ENCODE measurements at places on chromosomes 2 and 18.

- no peak for DNase-seq
These were observed 249.4 kb downstream of the EXOC6B start for GRCh38 chr2:72576459-72576858.

DNA sequence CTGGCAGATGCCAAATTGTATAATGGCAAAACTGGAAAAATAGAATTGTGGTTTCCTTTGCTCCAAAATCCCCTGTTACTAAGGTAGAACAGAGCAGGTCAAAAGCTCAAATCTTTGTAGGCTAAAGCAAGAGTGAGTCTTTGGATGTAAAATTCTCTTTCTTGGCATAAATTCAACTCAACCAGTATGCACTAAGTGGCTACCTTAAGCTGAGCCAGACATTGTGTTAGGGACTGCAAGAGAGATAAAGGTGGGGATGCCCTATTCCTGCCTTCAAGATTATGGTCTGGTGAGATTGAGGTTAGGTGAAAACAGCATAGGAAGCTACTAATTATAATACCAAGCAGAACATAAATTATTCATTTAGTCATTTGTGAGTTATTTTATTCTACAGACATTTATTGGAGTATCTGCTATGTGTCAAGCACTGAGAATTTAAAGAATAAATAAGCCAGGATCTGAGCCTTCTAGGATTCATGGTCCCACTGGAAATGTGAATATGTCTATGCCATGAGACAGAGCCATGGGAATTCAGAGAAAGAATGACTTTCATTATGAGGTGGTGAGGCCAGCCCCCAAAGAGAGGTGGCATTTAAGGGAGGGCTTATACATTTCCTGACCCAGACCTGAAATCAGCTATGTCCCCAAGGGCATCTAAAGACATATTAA, 198.0 kb upstream of the NCKAP5 start:
- no peak for DNase-seq

DNA sequence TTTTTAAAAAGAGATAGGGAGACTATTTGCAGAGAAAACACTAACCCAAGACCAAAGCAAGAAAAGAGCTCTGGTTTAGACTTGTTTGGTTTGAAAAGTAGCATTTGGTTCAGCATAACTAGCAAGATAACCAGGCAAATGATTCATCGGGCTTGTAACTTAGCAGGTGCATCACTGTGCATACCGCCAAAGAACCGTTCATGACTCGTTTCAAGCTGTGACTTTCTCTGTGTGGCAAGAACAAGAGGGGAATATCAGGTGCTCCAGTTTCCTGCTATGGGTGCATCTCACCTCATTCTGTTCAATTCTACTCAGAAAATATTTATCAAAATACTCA, 244.9 kb downstream of the ETAA1 start:
- no peak for DNase-seq

GRCh38 chr2:43541165-43541564, 54.7 kb downstream of the THADA start:
- DNase-seq = no peak

- DNase-seq = no peak
These were observed 3.6 kb upstream of the TFCP2L1 start for GRCh38 chr2:121288454-121289231.

DNA sequence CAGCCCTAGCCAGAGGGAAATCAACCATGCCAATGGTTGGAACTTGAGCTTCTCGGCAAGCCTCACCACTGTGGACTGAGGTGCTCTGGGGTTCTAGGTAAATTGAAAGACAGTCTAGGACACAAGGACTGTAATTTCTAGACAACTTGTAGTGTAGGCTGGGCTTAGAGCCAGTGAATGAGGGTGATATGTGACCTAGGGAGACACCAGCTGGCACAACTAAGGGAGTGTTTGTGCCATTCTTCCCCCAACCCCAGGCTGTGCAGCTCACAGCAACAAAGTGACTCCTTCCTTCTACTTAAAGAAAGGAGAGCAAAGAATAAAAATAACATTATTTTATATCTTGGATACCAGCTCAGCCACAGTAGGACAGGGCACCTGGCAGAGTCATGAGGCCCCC, 1690.7 kb upstream of the TMEFF2 start:
- no peak for DNase-seq

DNA sequence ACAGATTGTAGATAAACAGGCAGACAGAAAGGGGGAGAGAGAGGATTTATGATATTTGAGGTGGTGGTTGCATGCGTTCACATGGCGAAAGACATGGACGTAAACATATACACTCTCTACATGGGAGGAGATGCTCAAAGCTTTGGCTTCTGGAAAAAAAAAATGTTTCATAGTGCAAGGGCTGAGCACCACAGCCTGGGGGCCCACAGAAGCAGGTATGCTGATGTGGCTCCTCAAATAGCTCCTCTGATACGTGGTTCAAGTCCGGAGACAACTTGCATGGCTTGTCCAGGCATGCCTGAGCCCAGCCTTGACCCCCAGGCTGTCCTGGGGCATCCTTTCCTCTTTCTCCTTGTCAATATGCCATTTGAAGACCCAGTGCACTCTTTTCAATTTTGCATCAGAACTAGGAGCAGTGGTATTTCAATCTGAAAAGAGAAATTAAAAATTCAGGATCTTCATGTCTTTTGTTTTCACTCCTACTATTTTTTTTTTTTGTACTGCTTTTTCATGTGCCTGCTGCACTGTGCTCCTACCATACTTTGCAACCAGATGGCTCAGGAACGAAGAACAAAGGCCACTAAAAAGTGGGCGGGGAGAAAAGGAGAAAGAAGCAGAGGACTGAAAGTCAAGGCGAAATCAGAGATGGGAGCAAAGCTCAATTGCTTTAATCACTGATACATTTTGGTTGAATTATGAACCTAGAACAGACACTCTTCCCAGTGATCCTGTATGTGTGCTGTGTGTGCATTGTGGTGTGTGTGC, 495.7 kb upstream of the TCF4 start:
- no peak for DNase-seq

- no peak for DNase-seq
These were observed 59.5 kb downstream of the TDRD15 start for GRCh38 chr2:21183306-21183705.

- DNase-seq = no peak
These were observed at the start of gene PLEK for GRCh38 chr2:68365087-68365486. TSS of gene PLEK (plus strand) at chr2:68365282. CDS start at chr2:68365352, 70 bp downstream.

DNA sequence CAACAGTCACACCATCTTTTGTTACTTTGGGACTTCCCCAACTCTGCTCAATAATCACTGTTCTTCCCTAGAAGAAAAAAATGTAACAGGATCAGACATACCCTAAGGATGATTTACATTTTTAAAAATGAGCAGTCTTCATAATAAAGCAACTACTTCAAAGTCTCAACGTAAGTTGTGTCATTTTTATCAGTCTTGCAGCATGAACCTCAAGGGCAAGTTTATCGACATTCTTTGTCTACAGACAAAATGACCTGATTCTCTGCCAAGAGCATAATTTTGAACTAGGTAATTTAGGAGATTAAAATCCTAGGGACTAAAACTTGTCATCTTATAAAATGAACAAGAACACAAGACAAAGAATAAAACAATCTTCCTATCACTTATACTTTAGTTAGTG, 2.3 kb downstream of the HSPD1 start:
- DNase-seq = no peak

GRCh38 chr18:9661564-9661963, 46.5 kb upstream of the RAB31 start:
- no peak for DNase-seq

DNA sequence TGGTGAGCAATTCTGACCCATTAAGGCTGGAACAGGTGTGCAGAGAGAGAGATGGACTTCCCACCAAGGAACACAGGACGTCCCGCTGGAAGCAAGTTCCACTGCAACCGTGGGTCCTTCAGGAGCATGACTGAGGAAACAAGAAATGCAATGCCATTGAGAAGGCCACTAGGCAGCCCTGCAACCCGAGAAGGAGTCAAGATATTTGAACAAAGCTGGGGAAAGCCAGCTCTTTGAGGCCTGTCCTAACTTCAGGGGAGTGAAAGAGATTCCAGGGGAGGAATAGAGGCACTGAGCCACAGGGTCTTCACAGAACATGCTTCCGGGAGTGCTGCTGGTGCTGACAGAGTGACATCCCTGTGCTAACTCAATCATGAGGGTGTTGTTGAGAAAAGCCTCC, 153.8 kb upstream of the ZNF236 start:
- DNase-seq = no peak

DNA sequence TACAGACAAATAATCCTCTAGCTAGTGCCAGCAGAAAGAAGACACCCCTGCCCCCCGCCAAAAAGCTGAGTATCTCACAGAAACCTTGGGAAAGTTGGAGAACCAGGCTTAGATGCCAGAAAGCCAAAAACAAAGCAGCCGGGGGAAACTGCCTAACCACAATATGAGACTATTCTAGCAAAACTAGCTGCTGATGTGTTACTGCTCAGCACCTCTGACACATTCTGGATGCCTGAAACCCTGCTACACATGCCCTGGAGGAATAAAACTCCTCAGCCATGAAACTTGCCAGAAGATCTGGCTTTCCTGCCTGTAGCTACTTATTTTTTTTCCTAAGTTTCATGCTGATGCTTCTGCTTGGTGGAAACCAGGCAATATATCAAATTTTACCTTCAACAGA, 122.7 kb upstream of the GCFC2 start:
- no peak for DNase-seq

GRCh38 chr2:1183300-1183699, 230.0 kb upstream of the TPO start:
- no peak for DNase-seq

- no peak for DNase-seq
These were observed 163.8 kb downstream of the CLIP4 start for GRCh38 chr2:29278966-29279365.

- DNase-seq = no peak
These were observed 40.8 kb downstream of the PRPF40A start for GRCh38 chr2:152676461-152676860.

DNA sequence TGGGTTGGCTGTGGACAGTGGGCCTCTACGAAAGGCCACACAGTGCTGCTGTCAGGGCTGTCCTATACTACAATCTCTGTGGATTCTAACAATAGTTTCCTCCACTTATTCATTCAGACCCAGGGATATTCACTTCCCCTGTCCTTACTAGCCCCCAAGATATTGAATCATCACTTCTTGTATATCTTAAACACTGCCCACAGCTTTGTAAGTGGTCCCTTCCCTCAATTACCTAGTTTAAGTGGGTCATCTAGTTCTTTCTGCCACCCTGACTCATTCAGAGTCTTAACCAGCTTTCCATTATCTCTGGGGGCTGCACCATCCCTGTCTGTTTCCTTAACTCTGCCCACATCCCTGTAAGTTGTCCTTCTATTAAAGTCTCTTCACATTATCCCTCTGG, 69.2 kb downstream of the CD28 start:
- no peak for DNase-seq

GRCh38 chr18:58967751-58968254, 103.1 kb downstream of the ZNF532 start:
- DNase-seq = no peak

GRCh38 chr2:169184074-169184473, 114.7 kb downstream of the DHRS9 start:
- DNase-seq = no peak

DNA sequence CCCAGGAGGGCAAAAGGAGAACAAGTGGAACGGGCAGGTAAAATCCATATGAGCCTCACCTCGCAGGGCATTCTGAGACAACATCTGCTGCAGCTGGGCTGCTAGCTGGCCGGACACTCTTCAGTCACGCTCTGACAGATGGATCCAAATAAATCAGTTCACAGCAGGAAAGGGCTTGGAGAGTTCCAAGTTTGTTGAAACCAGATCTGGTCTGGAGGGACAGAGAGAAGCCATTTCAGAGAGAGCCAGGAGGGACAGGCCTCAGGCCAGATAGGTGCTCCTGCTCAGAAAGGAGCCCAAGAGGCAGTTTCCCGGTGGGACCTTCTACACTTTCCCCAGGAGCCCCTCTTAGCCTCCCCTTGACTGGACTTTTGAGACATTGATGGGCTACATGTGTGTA, 28.2 kb upstream of the TNP1 start:
- DNase-seq = no peak

GRCh38 chr2:33425586-33426031, 50.8 kb upstream of the RASGRP3 start:
- DNase-seq = no peak

- no peak for DNase-seq
These were observed 71.2 kb downstream of the MEP1B start for GRCh38 chr18:32261003-32261402.

DNA sequence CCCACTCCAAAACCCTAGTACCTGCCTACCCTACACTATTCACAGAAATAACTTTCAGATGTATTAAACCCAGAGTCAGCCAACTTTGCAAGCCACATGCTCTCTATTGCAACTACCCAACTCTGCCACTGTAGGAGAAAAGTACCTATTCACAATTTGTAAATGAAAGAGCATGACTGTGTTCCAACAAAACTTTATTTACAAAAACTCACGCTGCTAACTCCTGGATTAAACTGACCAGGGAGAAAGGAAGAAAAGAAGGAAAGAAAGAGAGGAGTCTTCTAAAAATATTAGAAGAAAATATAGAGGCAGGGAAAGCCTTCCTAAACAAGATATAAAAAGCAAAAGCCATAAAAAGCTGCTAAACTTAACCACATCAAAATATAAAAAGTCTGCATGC, 24.6 kb downstream of the SLC1A4 start:
- no peak for DNase-seq

- DNase-seq = no peak
These were observed 96.6 kb upstream of the EML6 start for GRCh38 chr2:54626884-54627283.

DNA sequence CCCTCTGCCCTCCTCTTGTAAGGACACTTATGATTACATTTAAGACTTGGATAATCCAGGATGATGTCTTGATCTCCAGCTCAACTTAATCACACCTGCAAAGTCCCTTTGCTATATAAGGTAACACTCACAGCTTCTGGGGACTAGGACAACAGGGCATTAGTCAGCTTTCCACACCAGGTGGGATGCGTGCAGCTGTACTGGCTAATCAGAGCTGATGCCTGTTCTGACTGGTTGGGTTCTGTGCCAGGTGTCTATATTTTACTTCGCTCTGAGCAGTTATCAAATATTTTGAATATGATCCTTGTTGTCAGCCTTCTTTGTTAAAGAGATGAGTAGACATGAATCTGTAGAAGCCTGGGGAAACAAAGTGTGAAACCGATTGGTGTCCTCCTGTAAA, 115.5 kb upstream of the ATP8B1 start:
- no peak for DNase-seq

DNA sequence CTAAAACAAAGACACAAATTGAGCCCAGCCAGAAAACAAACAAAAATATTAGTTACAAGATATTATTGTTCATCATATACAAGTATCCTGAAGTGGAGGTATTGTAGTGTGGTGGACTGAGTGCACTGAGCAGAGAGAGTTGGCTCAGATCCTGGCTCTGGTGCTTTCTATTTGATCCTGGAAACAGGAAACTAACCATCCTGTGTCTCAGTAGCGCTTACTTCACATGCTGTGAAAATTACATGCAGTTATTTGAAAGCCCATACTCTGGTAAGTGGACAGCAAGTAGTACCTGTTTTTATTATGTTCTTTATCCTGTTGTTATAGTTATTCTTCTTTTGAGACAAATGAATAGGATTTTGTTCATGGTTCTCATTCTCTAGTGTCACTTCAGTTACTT, 84.3 kb upstream of the CRIM1 start:
- no peak for DNase-seq
